ENCODE measurements at places on chromosomes 2 and 18.

- no peak for DNase-seq
These were observed 40.4 kb upstream of the IMP4 start for GRCh38 chr2:130302164-130302886.

DNA sequence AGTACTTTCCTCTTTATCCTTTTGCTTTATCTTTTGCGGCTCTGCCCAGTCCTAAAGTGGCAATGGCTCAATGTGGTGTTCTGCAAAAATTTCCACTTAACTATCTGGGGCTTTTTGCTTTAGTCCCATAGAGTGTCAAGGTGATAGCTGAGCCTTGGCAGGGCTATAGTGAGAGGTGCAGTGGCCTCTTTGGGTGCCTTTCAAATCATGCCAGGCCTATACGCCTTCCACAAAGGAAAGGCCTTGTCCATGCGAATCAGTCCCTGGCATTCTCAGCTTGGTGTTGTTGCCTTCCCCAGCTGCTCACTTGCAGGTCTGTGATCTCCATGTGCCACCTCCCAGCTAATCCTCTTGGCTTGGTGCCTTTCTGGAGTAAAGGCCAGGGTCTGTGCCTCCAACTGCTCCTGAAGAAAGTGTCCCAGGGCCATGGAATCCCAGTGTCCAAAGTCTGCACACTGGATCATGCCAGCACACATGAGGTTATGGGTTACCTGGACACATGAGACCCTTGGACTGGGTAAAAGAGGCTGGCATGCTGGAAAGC is 26.6 kb downstream of the PAX8 start:
- DNase-seq, result no peak

GRCh38 chr2:219482674-219483405 is 15.9 kb upstream of the GMPPA start:
- DNase-seq, result no peak

DNA sequence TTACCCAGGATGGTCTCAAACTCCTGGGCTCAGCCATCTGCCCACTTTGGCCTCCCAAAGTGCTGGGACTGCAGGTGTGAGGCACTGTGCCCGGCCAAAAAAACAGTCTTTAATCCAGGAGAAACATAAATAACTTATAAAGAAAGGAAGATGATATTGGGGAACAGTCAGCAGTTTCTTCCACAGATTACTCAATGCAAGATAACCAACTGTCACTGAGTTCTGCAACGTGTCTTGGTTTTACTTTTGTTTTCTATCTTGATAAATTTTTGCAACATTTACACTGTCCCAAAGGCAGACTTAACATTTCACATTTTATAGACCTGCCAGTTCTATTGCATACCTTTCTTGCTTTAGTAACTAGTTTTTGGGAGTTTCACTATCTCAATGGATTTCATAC is 71.1 kb downstream of the ANKRD44 start:
- DNase-seq, result peak; percentile 74

- DNase-seq, result no peak
These were observed 83.0 kb downstream of the ACSL3 start for GRCh38 chr2:222943820-222944219.

GRCh38 chr2:14517731-14518130 is 114.8 kb upstream of the LRATD1 start:
- DNase-seq, result no peak

GRCh38 chr2:225911019-225911418 is 511.5 kb downstream of the NYAP2 start:
- DNase-seq, result no peak

- no peak for DNase-seq
These were observed 57.1 kb downstream of the PXDN start for GRCh38 chr2:1687254-1687653.

GRCh38 chr2:120298173-120298835 is 45.7 kb downstream of the RALB start:
- no peak for DNase-seq

- no peak for DNase-seq
These were observed at the start of gene KIF1A for GRCh38 chr2:240819858-240820606. KIF1A (minus strand) TSS chr2:240820219; CDS start chr2:240797752, 22,467 bp downstream.

GRCh38 chr2:43152741-43153647 is 73.4 kb downstream of the ZFP36L2 start:
- peak; percentile 77 for DNase-seq

- no peak for DNase-seq
These were observed 218.4 kb upstream of the REV1 start for GRCh38 chr2:99708231-99708630.

- no peak for DNase-seq
These were observed 1130.0 kb downstream of the TSN start for GRCh38 chr2:122885436-122885835.

- no peak for DNase-seq
These were observed 29.7 kb upstream of the PID1 start for GRCh38 chr2:229300790-229301189.

GRCh38 chr18:12811191-12811950 is 72.7 kb downstream of the PTPN2 start:
- DNase-seq, result no peak

DNA sequence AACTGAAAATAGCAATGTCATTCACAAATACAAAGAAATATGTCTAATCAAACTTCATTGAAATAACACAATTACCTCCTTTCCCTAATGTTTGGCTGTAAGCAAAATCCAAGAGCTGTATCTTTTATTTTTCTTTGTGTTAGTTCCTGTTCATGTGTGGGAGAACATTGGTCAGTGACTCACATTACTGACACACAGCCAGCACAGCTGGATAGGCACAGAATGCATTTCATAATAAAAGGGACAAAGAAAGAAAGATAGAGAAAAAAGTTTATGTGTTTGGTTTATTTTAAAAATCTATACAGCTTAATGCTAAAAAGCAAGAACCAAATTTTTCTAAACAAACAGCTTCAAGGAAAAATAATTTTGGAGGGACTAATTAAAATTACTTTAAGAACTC is 185.6 kb upstream of the COL3A1 start:
- DNase-seq, result no peak

DNA sequence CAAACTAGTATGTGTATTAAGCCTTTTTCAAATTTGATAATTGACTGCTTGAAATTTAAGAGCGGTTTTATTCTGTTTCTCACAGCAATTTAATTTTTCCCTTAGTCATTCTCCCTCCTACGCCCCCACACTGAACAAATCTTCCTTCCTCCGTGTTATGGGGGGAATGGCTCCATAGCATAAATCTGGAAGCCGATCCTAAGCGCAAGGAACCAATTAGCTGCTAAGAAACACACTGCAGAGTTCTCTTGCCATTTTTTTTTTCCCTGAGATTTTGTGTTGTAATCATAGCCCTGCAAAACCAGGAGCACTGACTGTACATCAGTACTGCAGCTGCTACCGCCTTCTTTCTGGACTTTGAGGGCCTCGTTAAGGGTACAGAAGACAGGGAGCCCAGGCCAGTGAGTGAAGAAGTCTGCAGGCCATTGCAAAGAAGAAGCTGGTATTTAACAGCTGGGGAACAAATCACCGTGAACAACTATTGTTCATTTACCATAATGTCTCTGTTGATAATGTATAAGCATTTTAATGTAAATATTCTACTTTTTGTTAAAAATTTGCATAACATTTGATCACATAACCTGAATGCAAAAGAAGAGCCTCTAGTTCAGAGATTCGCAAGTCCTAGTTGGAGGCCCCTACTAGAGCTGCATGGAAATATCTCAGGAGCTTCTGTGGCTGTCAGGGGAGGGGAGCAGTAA is 264.0 kb downstream of the LRATD1 start:
- no peak for DNase-seq

GRCh38 chr2:186991766-186992417 is 142.9 kb upstream of the ZSWIM2 start:
- no peak for DNase-seq

DNA sequence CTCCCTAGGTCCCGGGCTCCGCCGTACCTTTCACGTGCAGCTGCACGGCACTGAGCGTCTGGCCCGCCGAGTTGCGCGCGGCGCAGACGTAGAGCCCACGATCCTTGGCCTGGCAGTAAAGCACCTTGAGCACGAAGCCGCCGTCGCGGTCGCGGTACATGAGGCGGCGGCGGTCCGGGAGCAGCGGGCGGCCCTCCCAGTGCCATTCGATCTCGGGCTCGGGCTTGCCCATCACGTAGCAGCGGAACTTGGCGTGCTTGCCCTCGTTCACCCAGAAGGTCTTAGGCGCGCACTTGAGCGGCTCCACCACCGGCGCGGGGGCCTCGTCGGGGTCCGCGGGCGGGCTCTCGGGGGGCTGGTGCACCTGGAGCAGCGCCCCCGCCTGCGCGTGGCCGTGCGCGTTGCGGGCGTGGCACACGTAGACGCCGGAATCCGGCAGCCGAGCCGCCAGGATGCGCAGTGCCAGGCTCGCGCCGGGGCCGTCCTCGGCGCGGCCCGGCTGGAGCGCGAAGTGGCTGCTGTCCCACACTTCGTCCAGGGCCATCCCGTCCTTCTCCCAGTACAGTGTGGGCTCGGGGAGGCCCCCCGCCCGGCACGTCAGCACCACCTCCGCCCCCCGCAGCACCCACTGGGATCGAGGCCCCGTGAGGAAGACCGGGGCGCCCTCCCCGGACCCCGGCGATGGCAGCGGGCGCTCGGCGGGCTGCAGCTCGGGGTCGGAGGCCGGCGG is 980 bp downstream of the OBSL1 start:
- DNase-seq, result peak; percentile 40

GRCh38 chr2:215866606-215867005 is 146.7 kb downstream of the MREG start:
- DNase-seq, result no peak

GRCh38 chr2:119263656-119264055 is 40.0 kb downstream of the STEAP3 start:
- peak; percentile 43 for DNase-seq

DNA sequence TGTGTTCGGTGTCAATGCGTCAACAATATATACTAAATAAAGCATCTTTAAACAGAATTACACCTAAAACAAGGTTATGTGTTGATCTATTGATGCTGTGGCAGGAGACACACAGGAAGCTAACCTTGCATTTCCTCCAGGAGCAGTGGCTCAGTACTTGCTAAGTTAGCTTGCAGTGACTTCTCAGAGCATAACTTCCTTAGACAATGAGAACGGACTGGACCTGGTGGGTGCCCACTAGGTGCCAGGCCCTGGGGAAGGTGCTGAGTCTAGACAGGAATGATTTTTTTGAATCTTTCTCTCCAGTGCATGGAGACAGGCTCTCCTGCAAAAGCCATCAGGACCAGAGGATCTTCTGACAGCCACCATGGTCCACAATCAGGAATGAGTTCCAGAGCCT is 73.8 kb upstream of the MGAT4A start:
- DNase-seq, result no peak

GRCh38 chr2:37201766-37202165 is 5.5 kb downstream of the CEBPZOS start:
- peak; percentile 64 for DNase-seq
